Thymus (tissue), 14 donors: ENCODE measurements at places on chromosomes 3 and 15. TPM values are rescaled to one million over a fixed set of nuclear protein-coding genes. Genes with fewer than 3 reads are reported as not detected.

GOLGA6L9 gene
- 1.2 TPM for total RNA-seq

PCSK6 gene
- total RNA-seq: 10.5 TPM

CASR gene
- total RNA-seq: 0.09 TPM

RHCG gene
- 0.85 TPM for total RNA-seq

CLRN1 gene
- under 0.01 TPM for total RNA-seq

GOLGA8Q gene
- total RNA-seq: 0.42 TPM

DMXL2 gene
- 18.9 TPM for total RNA-seq
